ENCODE measurements at places on chromosomes 12 and 14. TPM values are rescaled to one million over a fixed set of nuclear protein-coding genes. Genes with fewer than 3 reads are reported as not detected.
A peak's percentile ranks its signal among the peaks of the same experiment; 100 is the strongest.

Gene PLEKHG7
- total RNA-seq, result not detected

DNA sequence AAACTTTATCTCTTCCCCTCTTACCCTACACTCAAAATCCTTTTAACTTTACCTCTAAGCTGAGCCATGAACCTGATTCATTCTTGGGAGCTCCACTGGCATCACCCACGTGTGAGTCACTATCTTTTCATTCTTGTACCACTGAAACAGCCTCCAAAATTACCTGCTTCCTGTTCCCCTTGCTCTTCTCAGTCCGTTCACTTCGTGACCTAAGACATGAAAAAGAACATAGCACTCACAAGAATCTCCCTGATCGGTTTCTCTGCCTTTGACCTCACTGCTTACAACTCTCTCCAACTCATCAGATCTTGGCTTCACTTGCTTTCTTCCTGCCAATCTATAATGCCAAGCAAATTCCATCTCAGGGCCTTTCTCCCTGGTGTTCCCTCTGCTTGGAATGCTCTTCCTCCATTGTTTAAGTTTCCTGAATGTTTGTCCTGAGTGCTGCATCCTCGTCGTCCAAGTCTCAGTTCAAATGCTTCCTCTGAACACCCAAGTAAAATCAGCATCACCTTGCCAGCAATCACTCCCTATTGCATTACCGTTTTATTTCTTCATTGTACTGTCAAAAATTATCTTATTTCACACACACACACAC lies 9.2 kb downstream of the GLIPR1 start:
- DNase-seq, result peak; percentile 66
- peak overlapping the region; percentile 85 for H3K27ac ChIP-seq
- H3K36me3 ChIP-seq, result peaks cover 24% of the 10 kb centered on the region
- H3K4me3 ChIP-seq, result peak overlapping the region; percentile 0

GRCh38 chr12:26018926-26019325 lies 60.4 kb downstream of the RASSF8 start:
- no peak overlapping the region for H3K4me3 ChIP-seq
- H3K4me1 ChIP-seq, result no peaks in the 10 kb centered on the region
- peaks cover 5% of the 10 kb centered on the region for H3K27me3 ChIP-seq
- no peak for DNase-seq
- H3K27ac ChIP-seq, result no peak overlapping the region

DNA sequence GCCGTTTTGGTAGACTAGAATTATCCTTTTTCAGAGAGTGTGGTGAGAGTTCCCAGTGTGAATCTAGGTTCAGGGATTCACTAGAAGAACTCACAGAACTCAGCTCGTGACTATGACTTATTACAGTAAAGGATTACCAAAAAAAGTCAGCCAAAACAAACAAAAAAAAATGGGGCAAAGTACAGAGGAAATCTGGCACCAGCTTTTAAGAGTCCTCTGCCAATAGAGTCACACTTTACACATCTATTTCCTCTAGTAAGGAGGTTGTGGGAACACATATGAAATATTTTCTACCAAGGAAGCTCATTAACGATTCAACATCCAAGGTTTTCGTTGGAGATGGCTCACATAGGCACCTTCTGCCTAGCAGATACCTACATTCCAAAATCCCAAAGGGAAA lies 28.2 kb downstream of the TSPAN19 start:
- no peaks in the 10 kb centered on the region for H3K36me3 ChIP-seq
- DNase-seq, result no peak

Gene C14orf180
- not detected for total RNA-seq

Gene MGAT4C
- total RNA-seq, result not detected

Gene PLXNC1
- total RNA-seq, result 8.8 TPM

Gene PPTC7
- 44.5 TPM for total RNA-seq

DNA sequence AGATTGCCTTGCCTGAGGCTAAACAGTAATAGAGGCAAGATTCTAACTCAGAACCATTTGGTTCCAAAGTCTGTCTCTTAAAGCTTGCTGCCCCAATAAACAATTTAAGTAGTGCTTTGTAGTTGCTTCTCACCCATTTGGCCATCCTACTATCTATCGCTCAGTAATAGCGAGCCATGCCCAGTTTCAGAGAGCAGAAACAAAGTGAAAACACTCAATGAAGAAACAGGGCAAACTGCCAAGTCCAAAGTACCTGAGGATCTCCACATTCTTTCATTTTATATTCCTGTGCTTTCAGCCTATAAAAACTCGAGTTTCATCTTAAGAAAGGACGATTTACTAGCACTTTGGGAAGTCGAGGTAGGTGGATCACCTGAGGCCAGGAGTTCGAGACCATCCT lies 103.3 kb upstream of the BBS10 start:
- no peaks in the 10 kb centered on the region for H3K27me3 ChIP-seq
- DNase-seq, result no peak
- no peak overlapping the region for H3K4me3 ChIP-seq
- no peak overlapping the region for H3K27ac ChIP-seq
- peaks cover 28% of the 10 kb centered on the region for H3K4me1 ChIP-seq
- peaks cover 17% of the 10 kb centered on the region for H3K36me3 ChIP-seq

Gene NDRG2
- 5.3 TPM for total RNA-seq

Gene KRT86
- total RNA-seq, result not detected

DNA sequence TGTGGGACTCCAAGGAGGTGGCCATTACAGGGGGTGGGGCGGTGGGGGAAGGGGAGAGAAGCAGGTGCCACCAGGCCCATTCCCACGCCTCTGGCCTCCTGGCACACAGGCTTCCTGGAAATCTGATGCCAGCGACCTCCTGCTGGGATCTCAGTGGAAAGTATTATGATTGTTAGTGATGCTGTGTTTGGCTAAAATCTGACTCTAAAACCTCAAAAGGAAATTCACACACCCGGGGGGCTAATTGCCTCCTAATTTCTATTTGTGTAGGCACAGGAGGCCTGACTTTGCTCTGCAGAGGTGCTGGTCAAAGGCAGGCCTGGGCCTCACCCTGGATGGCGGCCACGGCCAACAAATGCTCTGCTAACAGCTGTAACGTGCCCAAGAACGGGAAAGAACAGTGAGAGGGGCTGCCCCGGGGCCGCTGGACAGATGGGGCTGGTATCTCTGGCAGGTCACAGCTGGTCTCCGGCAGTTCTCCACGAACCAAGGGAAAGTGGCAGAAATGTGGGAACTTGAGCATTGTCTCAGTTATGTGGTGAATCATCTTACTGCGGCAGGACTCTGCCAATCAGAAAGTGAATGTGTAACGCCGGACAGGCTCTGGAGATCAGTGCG lies 14.3 kb downstream of the FAM181A start:
- peaks cover 12% of the 10 kb centered on the region for H3K4me1 ChIP-seq
- no peak for DNase-seq
- H3K27ac ChIP-seq, result no peak overlapping the region

- no peaks in the 10 kb centered on the region for H3K4me1 ChIP-seq
- DNase-seq, result peak; percentile 4
- no peak overlapping the region for H3K27ac ChIP-seq
- no peaks in the 10 kb centered on the region for H3K36me3 ChIP-seq
- no peak overlapping the region for H3K4me3 ChIP-seq
- H3K27me3 ChIP-seq, result peaks cover 11% of the 10 kb centered on the region
Measured at GRCh38 chr12:32918890-32919801, 22.6 kb upstream of the PKP2 start.

Gene ACSS3
- total RNA-seq, result not detected

GRCh38 chr12:6613015-6613775 lies 6.0 kb upstream of the CHD4 start:
- H3K4me1 ChIP-seq, result peaks cover 46% of the 10 kb centered on the region
- DNase-seq, result peak; percentile 49
- H3K4me3 ChIP-seq, result no peak overlapping the region
- H3K27ac ChIP-seq, result peak overlapping the region; percentile 78
- H3K27me3 ChIP-seq, result no peaks in the 10 kb centered on the region

DNA sequence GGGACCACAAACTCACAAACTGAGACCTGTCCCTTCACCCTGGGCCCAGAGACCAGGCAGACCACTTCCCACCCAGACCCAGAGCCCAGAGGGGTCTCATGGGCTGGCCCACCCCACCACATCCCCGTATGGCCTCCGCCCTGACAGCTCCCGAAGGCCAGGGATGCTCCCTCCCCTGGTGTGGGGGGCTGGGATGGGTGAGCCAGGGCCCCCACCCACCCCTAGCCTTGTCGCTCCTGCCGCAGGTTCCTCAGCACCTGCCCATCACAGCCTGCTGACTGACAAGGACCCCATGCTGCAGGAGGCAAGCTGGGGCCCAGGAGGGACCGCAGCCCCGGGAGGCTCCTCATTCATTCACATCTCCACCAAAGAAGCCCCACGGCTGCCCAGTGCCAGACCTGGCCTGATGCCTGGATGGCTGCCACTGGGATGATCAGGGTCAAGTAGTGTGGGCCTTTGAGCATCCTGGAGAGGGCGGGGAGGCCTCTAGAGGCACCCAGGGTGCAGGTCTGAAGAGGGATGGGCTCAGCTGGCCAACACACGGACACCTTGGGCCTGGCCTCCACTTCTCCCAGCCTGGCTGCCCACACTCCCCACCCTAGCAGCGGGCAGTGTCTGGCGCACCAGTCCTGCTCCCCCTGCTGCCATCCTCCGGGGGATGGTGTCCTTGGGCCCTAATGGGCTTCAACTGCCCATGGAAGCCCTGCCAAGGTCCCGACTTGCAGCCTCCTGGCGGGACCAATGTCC lies 24.7 kb upstream of the GPR132 start:
- no peaks in the 10 kb centered on the region for H3K27me3 ChIP-seq
- no peak overlapping the region for H3K27ac ChIP-seq
- no peaks in the 10 kb centered on the region for H3K36me3 ChIP-seq
- no peak for DNase-seq
- no peak overlapping the region for H3K4me3 ChIP-seq
- H3K4me1 ChIP-seq, result peaks cover 24% of the 10 kb centered on the region

DNA sequence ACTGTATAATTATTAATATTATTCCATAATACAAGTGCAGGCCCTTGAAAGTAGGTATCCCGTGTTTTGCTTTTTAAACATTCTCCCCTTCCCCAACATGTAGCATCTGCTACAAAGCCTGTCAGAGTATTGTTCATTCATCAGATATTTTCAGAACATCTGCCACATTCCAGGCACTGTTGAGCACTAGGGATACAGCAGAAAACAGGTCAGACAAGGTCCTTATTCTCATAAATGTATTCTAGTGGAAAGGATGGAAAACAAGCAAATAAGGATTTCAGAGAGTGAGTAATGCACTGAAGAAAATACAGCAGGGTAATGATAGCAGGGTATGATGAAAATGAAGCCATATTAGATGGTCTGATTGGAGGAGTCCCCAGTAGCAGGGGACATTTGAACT lies 3.8 kb downstream of the ERP29 start:
- DNase-seq, result no peak
- no peaks in the 10 kb centered on the region for H3K27me3 ChIP-seq
- H3K4me3 ChIP-seq, result no peak overlapping the region
- peaks cover 52% of the 10 kb centered on the region for H3K36me3 ChIP-seq

DNA sequence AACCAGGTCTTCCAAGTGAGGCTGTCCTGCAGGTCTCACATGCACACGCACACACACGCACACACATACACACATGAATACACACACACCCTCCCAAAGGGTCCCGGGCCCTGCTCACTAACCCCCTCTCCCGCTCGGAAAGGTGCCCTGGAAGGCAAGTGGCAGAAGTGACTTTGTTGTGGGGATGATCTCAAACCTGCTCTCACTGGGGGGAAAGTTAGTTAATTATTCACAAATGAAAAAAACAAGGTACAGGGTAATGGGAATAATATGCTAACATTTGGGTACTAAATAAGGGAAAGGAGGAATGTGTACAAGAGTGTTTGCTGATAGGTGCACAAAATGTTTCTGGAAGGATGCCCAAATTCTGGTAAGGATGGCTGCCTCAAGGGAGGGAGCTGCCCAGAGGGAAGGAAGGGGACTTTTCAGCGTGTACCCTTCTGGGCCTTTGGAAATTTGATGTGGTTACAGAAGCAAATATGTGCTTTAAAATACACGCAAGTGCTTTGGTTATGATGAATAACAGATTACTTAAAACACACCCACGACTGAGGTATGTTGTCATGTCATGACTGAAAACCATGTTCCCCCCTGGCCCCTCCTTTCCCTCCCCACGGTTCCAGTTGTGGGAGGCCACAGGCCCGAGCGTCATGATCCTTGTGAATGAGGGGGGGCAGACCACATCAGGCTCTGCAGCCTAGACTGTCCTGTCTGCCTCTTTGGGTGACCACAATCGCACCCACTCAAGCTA lies 43.3 kb upstream of the PLEKHG6 start:
- H3K36me3 ChIP-seq, result no peaks in the 10 kb centered on the region
- DNase-seq, result peak; percentile 80
- peak overlapping the region; percentile 68 for H3K27ac ChIP-seq
- H3K4me1 ChIP-seq, result peaks cover 16% of the 10 kb centered on the region
- H3K27me3 ChIP-seq, result peaks cover 3% of the 10 kb centered on the region
- no peak overlapping the region for H3K4me3 ChIP-seq

GRCh38 chr12:96220902-96221301 lies 26.7 kb downstream of the ELK3 start:
- no peak overlapping the region for H3K27ac ChIP-seq
- no peak for DNase-seq
- H3K4me3 ChIP-seq, result no peak overlapping the region
- H3K36me3 ChIP-seq, result peaks cover 34% of the 10 kb centered on the region

Gene KRT79
- total RNA-seq, result 0.87 TPM

Gene CLEC4C
- not detected for total RNA-seq

- no peak overlapping the region for H3K27ac ChIP-seq
- peaks cover 3% of the 10 kb centered on the region for H3K27me3 ChIP-seq
- no peak for DNase-seq
Measured at GRCh38 chr14:100762901-100763300, 36.2 kb downstream of the DLK1 start.

Gene TMEM179
- total RNA-seq, result not detected

GRCh38 chr12:55664826-55665225 lies 28.1 kb downstream of the OR10P1 start:
- H3K27me3 ChIP-seq, result no peaks in the 10 kb centered on the region
- no peak overlapping the region for H3K4me3 ChIP-seq
- H3K27ac ChIP-seq, result no peak overlapping the region
- DNase-seq, result no peak
- no peaks in the 10 kb centered on the region for H3K4me1 ChIP-seq
- H3K36me3 ChIP-seq, result no peaks in the 10 kb centered on the region

GRCh38 chr12:109131154-109132050 lies 15.0 kb downstream of the ACACB start:
- H3K4me1 ChIP-seq, result no peaks in the 10 kb centered on the region
- H3K4me3 ChIP-seq, result no peak overlapping the region
- H3K27ac ChIP-seq, result no peak overlapping the region
- peaks cover 2% of the 10 kb centered on the region for H3K36me3 ChIP-seq
- no peak for DNase-seq
- no peaks in the 10 kb centered on the region for H3K27me3 ChIP-seq

- no peaks in the 10 kb centered on the region for H3K36me3 ChIP-seq
- H3K27ac ChIP-seq, result no peak overlapping the region
- DNase-seq, result no peak
- peaks cover 2% of the 10 kb centered on the region for H3K27me3 ChIP-seq
- H3K4me1 ChIP-seq, result no peaks in the 10 kb centered on the region
Measured at GRCh38 chr14:52080808-52081755, 12.2 kb upstream of the NID2 start.

GRCh38 chr12:120538281-120539156 lies 4.4 kb downstream of the RNF10 start:
- H3K27ac ChIP-seq, result peak overlapping the region; percentile 61
- peaks cover 51% of the 10 kb centered on the region for H3K4me1 ChIP-seq
- peak overlapping the region; percentile 97 for H3K4me3 ChIP-seq
- H3K36me3 ChIP-seq, result peaks cover 54% of the 10 kb centered on the region
- no peak for DNase-seq
- no peaks in the 10 kb centered on the region for H3K27me3 ChIP-seq

Gene KERA
- total RNA-seq, result not detected

- no peaks in the 10 kb centered on the region for H3K36me3 ChIP-seq
- no peaks in the 10 kb centered on the region for H3K27me3 ChIP-seq
- H3K4me1 ChIP-seq, result no peaks in the 10 kb centered on the region
- no peak overlapping the region for H3K27ac ChIP-seq
- no peak for DNase-seq
Measured at GRCh38 chr12:82765971-82766705, 79.4 kb downstream of the TMTC2 start.

Data from activated CD8-positive, alpha-beta T cell treated with anti-CD3 and anti-CD28 coated beads for 36 hours (primary cell).